ENCODE measurements at places on chromosomes 11 and 22.

DNA sequence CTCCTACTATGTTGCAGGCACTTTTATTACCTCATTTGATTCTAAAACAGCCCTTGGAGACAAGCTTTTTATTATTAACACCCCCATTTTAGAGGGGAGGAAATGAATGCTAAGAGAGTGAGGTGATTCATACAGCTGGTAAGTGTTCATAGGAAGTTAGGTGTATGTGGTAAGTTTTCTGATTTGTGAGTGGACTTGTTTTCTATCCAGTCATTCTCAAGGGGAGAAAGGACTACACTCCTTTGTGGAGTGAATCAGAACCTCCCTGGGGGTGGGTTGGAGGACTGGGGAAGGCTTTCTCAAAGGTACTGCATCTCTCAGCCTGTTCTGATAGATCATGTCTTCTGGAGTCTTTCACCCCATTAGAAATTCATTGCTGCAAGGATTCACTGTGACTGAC lies 23.5 kb downstream of the PKNOX2 start:
- no peak for DNase-seq

- no peak for DNase-seq
Measured at GRCh38 chr11:102874852-102875251, at the start of gene MMP12. MMP12 (minus strand) TSS chr11:102874982; CDS start chr11:102874937, 45 bp downstream.

DNA sequence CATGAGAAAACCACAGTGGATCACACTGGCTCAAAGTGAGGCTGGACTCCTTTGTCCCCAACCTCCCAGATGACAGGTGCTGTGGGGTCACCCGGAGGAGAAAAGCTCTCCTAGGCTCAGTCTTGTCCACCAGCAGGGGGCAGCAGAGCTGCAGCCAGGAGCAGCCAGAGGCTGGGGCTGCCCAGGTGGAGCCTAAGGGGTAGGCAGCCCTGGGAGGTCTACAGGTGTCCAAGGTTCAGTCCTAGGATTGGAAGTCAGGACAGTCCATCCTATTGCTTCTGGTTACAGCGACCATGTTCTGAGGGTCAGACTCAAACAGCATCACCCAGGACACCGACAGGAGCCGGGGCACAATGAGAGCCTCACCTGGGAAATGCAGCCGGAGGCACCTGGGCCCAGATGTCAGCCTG lies 77.6 kb upstream of the IGLL5 start:
- peak; percentile 31 for DNase-seq

DNA sequence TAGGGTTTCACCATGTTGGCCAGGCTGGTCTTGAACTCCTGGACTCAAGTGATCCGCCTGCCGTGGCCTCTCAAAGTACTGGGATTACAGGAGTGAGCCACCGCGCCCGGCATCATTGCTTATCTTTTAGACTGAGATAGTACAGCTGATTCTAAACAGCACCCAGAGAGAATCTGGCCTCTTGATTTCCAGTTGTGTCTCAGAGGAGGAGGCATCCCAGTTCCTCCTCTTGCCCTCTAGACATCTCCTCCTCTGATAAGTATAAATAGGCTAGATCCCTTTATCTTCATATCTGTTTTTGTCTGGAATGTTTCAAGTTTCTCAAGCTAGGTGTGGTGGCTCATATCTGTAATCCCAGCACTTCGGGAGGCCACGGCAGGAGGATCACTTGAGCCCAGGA lies 7.0 kb downstream of the MARK2 start:
- DNase-seq = no peak

- DNase-seq = no peak
Measured at GRCh38 chr11:125175896-125176575, 11.5 kb downstream of the PKNOX2 start.

- no peak for DNase-seq
Measured at GRCh38 chr11:69382131-69383128, 88.5 kb downstream of the MYEOV start.

Data from activated CD4-positive, CD25-positive, alpha-beta regulatory T cell (primary cell).